ENCODE measurements at places on chromosomes 3 and 15.

GRCh38 chr3:58353722-58354553 lies 21.2 kb downstream of the PXK start:
- DNase-seq, result no peak

GRCh38 chr15:89460048-89460447 lies 36.3 kb downstream of the RHCG start:
- DNase-seq, result no peak

DNA sequence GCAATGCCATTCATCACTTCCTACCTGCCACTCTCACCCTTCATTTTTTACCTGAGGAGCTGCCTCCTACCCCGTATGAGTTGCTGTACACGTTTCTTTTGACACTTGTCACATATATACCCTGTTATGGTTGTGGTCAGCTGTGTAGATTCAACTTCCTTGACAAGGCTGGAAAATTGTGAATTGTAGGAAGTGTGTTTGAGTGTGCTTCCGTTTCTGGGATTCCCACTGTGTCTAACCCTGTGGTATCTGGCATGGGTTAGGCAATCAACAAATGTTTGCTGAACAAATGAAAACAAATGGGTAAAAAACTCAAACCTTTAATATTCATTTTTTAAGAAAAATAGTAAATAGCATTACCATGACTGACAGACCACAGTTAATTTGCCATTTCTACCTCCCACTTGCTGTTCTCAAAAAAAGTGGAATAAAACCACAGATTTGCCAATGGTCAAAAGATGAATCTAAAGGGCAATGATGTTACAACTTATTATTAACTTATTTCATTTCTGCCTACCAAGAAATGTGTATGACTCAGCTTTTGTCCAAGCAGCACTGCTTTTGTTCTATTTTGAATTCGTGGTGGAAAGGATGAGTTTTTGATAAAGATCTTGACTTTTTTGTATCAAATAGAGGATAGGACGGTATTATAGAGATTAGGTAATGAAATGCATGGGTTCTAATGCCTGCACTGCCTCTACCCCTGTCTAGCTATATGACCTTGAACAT lies 404.6 kb downstream of the LPP start:
- no peak for DNase-seq

DNA sequence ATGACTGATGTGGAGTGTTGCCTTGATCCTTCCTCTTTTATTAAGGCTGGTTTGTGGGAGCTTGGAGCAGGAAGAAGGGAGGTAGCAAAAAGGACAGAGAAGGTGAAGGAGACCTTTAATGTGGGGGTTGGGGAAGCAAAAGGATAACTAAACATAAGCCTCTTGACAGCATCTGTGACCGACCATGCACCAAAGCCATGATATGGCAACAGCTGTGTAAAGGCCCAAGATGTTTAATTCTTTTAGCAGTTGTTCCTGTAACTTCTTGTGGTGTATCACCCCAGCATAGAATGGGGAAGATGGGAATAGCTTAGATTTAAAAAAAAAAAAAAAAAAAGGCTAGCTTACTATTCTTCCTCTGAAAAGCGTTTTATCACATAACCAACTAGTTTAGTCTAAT lies 194.7 kb downstream of the KLHL25 start:
- no peak for DNase-seq

DNA sequence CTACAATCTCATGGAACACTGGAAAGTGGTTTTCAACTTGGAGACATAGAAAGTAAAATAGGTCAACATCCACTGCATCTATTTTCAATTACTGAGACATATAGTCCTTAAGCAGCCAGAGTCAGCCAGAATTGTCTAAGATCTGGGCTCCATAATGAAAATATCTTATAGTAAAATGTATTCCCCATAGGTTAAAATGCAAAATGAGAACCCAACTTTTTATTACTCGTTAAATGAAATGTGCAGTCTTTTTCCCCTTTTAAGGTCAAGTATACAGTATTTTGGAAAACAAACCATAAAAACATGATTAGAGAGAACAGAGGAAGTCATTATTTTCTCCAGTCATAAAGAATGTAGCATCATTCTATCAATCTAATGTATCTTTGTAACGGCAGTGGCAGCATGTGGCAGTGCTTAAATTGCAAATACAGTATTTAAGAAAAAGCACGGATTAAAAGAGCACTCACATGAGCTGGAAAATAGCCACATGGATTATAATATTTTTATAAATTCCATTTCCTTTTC lies 64.4 kb upstream of the CPB1 start:
- no peak for DNase-seq

GRCh38 chr3:88364926-88365325 lies 215.2 kb downstream of the C3orf38 start:
- no peak for DNase-seq

DNA sequence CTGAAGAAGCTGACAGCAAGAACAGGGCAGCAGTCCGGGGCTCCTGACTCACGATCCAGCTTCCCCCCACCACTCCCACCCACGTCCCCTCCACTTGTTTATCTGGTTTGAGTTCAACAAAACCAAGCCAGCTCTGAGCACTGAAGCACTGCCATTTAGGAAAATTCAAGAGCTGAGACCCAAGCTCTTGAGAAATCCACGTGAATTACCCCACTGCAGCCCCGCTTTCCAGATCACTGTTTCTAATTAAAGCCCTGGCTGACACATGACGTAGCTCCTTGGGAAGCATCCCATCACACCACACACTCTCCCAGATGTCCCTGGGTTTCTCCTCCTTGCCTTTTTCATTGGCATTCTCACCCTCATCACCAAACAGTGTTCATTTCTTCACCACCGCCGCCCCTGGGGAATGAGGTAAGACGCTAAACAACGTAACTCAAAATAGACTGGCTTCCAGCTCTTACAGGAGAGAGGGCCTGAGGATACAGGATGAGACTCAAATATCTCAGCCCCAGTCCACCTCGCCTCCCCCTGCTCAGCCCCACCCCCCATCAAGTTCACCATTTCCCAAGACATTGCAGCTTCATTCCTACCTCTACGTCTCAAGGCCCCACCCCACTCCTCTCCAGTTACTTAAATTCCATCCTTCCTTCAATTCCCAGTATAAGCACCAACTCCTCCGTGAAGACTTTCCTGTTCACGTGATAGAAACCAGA lies 95.4 kb downstream of the SRGAP3 start:
- DNase-seq, result no peak

- no peak for DNase-seq
Observed at GRCh38 chr3:67349551-67350174, 304.7 kb downstream of the SUCLG2 start.

GRCh38 chr3:61664105-61664482 lies 102.7 kb downstream of the PTPRG start:
- DNase-seq, result peak; percentile 81
